Activated naive CD4-positive, alpha-beta T cell treated with anti-CD3 and anti-CD28 coated beads, Interleukin-2, amount 50 U/mL, for 16 hours (primary cell): ENCODE measurements at places on chromosomes 16 and 17.

DNA sequence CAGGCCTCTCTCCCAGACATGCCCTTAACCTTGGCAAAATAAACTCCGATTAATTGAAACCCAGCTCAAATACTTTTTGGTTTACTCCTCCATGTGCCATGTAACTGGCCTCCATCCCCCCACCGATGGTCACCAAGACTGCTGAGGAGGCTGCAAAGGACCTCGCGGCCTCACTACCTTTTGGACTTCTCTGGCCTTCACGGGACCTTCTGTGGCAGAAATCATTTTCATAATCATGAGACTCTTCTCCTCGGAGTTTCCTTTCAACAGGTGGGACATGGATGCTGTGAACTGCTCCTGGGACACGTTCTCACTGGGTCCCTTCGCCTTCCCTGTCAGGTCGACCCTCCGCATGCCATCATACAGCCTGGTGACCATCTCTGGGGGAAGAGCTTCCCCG is 9.0 kb downstream of the MEAK7 start:
- DNase-seq: no peak

DNA sequence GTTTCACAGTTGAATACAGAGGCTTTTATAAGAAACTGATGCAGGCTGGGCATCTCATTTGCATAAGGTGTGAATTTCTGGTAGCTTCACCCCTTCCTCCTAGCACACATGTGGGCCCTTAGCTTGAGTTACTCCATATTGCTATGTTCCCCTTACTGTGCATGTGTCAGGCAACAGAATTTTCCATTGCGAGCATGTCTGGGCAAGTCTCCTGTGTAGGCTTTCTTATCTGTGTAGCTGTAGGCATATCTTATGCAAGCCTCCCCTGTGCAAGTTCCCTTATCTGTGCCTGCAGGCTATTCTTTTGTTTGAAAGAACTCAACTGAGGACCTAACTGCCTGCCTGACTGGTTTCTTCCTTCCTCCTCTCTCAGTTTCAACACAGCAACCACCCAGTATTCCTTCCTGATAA is 597.4 kb upstream of the CDH5 start:
- no peak for DNase-seq

GRCh38 chr17:2392252-2393173 is 8.3 kb downstream of the MNT start:
- DNase-seq: peak; percentile 99

GRCh38 chr16:79876332-79876730 is 275.8 kb upstream of the MAF start:
- DNase-seq: no peak

- no peak for DNase-seq
These were observed 128.3 kb upstream of the MAF start for GRCh38 chr16:79728923-79729240.

DNA sequence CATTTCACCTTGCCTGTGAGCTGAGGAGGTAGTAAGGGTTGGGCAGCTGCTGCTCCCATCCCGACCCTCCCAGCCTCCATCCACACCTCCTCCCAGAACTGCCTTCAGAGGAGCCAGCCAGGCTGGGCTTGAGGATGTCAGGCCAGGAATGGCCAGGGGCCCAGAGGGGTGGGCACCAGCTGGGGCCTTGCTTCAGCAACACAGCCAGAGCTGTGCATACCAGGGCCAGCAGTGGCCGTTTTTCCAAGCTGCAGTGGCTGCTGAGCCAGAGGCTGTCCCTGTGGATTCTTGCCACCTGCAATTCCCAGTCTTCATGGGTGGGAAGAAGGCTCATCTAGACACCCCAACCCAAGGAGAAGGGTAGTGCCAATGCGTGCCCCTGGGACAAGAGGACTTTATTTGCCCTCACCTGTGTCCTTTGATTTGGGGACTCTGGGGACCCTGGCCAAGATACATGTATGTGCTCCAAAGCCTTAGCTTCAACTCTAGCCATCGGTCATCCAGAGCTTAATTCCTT is 153.4 kb upstream of the SDK2 start:
- no peak for DNase-seq

- no peak for DNase-seq
These were observed 12.4 kb downstream of the COL1A1 start for GRCh38 chr17:50188921-50189549.
